ENCODE measurements at places on chromosomes 3 and 15.

DNA sequence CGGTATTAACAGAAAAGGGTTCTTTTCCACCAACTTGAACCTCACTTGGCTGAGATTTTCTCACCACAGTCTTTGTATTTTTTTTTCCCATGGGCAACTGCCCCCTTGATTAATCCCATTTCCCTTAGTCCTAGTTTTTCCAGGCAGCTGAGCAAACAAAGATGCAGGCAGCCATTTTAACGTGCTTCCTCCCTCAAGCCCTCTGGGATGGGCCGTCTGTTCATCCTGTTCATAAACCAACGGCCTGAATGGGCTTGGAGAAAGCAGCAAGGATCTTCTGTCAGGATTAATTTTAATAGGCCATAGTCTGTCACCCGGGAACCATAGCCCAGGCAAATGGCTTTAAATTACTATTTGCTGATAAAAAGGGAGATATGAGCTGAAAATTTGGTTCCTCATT is 10.4 kb upstream of the POLR2M start:
- no peak for DNase-seq
- no peaks in the 10 kb centered on the region for H3K4me1 ChIP-seq
- no peak overlapping the region for H3K4me3 ChIP-seq
- no peaks in the 10 kb centered on the region for H3K36me3 ChIP-seq
- no peak overlapping the region for H3K27ac ChIP-seq

GRCh38 chr3:60598671-60599070 is 652.6 kb downstream of the FHIT start:
- no peak overlapping the region for H3K4me3 ChIP-seq
- H3K27ac ChIP-seq, result no peak overlapping the region
- no peaks in the 10 kb centered on the region for H3K27me3 ChIP-seq
- no peaks in the 10 kb centered on the region for H3K4me1 ChIP-seq
- H3K36me3 ChIP-seq, result no peaks in the 10 kb centered on the region

- H3K27me3 ChIP-seq, result no peaks in the 10 kb centered on the region
- H3K4me3 ChIP-seq, result peak overlapping the region; percentile 9
- peak overlapping the region; percentile 7 for H3K27ac ChIP-seq
- H3K4me1 ChIP-seq, result 0 out of 2 replicates have a peak, but pooled peaks cover 6% of the 10 kb centered on the region
Measured at GRCh38 chr3:103968751-103969150, 1398.0 kb upstream of the ALCAM start.

DNA sequence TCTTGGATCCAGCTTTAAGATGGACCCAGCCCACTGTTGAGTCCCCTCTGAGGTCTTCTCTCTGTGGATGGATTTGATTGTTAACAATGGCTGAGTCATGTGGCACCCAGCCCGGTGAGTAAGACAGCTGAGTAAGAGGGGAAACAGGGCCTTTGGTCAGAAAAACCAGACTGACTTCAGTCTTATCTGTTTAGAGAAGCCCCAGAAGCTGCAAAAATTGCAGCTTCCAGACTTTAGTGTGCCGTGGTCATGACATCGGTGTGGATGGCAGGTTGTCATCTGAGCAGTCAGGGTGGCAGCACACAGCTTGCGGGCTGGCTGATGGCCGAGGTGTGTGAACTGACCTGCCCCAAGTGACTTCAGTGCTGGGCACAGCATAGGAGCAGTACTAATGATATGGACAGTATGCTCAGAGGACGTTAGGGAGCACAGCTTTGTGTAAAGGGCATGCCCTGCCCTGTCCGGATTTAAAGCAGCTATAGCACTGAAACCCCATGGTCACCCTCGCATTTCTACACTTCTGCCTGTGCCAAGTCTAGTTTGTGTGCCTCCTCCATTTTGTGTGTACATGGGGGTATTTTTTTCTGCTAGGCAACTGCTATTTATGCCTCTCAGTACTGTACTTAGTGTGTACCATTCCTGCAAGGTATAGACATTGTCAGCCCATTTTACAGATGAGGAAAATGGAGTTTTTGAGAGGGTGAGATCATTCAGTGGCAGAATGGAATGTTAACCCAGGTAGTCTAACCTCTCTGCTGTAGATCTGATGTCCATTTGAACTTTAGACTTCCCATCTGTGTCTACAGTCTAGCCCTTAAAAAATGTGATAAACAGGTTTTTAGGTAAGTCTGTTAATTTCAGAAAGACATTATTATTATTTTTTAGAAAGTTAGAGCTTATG is 44.4 kb downstream of the FLNB start:
- H3K27me3 ChIP-seq, result no peaks in the 10 kb centered on the region
- H3K4me3 ChIP-seq, result no peak overlapping the region
- no peaks in the 10 kb centered on the region for H3K36me3 ChIP-seq

DNA sequence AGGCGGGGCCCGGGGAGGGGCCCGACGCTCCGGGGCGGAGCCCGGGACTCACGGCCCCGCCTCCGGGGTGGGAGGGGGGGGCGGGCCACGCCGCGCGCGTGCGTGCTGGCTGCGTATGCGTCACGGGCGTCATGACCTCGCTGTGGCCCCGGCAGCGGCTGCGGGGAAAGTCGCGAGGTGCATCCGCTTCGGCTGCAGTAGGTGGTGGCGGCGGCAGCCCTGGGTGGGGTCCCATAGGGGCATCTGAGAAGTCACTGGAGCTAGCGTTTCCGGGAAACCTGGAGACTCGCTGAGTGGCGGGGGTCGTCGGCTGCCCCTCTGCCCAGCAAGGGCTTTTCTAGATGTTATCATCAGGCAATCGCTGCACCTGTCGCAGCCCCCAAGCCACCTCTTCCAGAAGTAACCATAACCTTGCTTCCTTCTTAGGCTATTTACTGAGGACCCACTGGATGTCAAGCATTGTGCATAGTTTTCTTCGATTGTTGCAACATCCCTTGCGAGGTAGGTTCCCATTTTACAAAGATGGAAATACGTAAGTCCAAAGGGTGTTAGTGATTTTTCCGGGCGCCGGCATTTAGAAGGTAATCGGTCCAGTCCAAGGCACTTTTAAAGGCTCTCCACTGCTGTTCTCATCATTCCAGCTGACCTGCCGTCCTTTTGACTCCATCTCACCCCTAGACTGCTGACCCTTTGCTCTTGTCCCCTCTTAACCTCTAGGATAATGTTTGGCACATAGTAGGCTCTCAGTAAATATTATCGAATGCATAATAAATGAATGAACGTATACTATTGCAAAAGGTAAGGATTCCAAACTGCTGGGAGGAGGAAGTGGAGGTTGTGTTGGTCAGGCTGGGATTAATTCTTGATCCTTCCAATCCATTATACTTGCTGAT is at the start of gene GDPGP1:
Gene GDPGP1, plus strand, starts transcription at position 114 of the 893 bp plus-strand sequence. CDS start 6,700 bp downstream, outside the sequence.
- DNase-seq, result no peak
- peak within 1 kb of the TSS; percentile 93 for H3K4me3 ChIP-seq

- no peak overlapping the region for H3K27ac ChIP-seq
- H3K4me3 ChIP-seq, result no peak overlapping the region
- no peaks in the 10 kb centered on the region for H3K27me3 ChIP-seq
- no peaks in the 10 kb centered on the region for H3K36me3 ChIP-seq
- H3K4me1 ChIP-seq, result no peaks in the 10 kb centered on the region
Measured at GRCh38 chr15:35936284-35936683, 390.3 kb upstream of the DPH6 start.

DNA sequence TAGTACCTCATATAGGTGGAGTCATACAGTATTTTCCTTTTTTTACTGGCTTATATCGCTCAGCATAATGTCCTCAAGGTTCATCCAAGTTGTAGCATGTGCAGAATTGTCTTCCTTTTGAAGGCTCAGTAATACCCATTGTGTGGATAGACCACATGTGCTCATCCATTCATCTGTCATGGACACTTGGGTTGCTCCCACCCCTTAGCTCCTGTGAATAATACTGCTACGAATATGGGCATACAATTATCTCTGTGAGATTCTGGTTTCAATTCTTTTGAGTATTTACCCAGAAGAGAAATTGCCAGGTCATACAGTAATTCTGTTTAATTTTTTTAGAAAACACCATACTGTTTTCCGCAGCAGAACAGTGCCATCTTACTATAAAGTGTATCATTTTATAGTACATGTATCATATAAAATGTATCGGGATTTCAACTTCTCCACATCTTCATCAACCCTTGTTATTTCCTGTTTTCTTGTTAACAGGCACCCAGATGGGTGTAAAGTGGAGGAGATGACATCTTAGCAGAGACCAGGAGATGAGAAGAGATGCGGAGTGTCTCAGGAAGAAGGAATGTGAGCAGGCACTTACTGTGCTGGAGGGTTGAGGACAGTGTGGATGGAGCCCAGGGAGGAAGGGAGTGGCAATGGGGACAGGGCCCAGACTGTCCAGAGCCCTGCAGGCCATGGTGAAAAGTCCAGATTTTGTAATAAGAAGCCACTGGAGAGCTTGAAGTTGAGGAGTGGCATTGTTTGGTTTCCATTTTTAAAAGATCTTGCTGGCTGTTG is 27.0 kb upstream of the PRR23E start:
- no peaks in the 10 kb centered on the region for H3K4me1 ChIP-seq
- H3K4me3 ChIP-seq, result no peak overlapping the region
- no peak for DNase-seq
- no peak overlapping the region for H3K27ac ChIP-seq
- H3K36me3 ChIP-seq, result no peaks in the 10 kb centered on the region

- no peaks in the 10 kb centered on the region for H3K36me3 ChIP-seq
- H3K4me3 ChIP-seq, result no peak overlapping the region
- H3K27ac ChIP-seq, result no peak overlapping the region
- H3K4me1 ChIP-seq, result peaks cover 2% of the 10 kb centered on the region
Measured at GRCh38 chr3:183180110-183180783, 17.7 kb upstream of the LAMP3 start.

GRCh38 chr15:68107142-68107541 is 53.0 kb downstream of the PIAS1 start:
- H3K27me3 ChIP-seq, result no peaks in the 10 kb centered on the region
- H3K27ac ChIP-seq, result no peak overlapping the region
- H3K4me3 ChIP-seq, result no peak overlapping the region
- H3K4me1 ChIP-seq, result peaks cover 62% of the 10 kb centered on the region
- DNase-seq, result no peak

GRCh38 chr3:50128001-50128400 is 27.1 kb upstream of the SEMA3F start:
- H3K36me3 ChIP-seq, result no peaks in the 10 kb centered on the region
- no peaks in the 10 kb centered on the region for H3K4me1 ChIP-seq
- DNase-seq, result no peak
- H3K27me3 ChIP-seq, result peaks cover 2% of the 10 kb centered on the region
- H3K27ac ChIP-seq, result no peak overlapping the region

Measured in MM.1S (cell line).